ENCODE measurements at places on chromosomes 1 and 21.

- no peak for DNase-seq
These were observed 3.3 kb upstream of the NT5C1A start for GRCh38 chr1:39675220-39675619.

- peak; percentile 70 for DNase-seq
These were observed 5.2 kb upstream of the PLA2G2D start for GRCh38 chr1:20124456-20125057.

DNA sequence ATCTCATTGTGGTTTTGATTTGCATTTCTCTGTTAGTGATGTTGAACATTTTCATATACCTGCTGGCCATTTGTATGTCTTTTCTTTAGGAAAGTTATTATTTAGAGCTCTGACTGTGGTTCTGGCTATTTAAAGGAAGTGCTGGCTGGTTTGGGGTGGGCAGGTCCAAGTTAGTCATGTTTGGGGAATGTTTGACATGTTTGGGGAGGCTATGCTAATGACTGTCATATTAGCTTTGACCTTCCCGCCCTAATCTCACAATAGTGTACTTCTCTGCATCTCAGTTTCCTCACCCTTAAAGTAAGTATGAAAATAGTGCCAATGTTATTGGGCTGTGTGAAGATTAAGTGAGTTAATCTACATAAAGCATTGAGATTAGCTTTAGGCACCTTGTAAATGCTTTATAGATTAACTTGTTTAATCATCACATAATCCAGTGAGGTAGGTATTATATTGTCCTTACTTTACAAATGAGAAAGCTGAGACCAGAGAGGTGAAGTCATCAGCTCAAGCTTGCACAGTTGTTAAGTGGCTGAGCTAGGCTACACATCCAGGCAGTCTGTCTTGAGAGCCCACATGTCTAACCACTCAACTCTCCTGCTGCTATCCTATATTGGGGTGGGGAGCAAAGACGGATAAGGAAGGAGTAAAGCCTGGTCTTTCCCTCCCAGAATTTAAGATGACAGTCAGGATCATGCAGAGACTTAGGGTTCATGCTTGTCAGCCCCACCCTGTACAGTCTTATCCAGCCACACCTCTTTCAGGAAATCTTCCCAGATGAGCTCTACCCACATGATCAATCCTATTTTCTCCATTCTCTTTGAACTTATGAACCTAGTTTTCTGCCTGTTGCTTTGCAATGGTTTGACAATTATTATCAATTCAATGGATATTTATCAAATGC is 22.8 kb upstream of the CRNN start:
- peak; percentile 51 for DNase-seq

- DNase-seq: no peak
These were observed 6.4 kb downstream of the DSCAM start for GRCh38 chr21:40840401-40841125.

DNA sequence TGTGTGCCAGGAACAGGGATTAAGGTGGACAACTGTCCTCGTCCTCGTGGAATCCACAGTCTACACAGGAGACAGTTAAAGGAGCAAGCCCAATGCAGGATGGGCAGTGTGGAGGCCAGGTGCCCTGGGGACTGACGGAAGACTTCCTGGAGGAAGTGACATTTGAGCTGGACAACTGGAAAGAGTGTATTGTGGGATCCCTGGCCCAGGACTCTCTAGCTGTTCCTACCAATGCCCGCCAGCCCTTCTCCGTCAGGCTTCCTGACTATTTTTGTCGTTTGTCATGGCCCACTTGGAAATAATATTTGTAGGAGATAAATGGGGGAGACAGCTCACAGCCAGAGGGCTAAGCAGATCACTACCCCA is 235.3 kb downstream of the TOMM20 start:
- DNase-seq: peak; percentile 81

- DNase-seq: peak; percentile 72
These were observed 1.1 kb upstream of the TMEM82 start for GRCh38 chr1:15740924-15741850.

DNA sequence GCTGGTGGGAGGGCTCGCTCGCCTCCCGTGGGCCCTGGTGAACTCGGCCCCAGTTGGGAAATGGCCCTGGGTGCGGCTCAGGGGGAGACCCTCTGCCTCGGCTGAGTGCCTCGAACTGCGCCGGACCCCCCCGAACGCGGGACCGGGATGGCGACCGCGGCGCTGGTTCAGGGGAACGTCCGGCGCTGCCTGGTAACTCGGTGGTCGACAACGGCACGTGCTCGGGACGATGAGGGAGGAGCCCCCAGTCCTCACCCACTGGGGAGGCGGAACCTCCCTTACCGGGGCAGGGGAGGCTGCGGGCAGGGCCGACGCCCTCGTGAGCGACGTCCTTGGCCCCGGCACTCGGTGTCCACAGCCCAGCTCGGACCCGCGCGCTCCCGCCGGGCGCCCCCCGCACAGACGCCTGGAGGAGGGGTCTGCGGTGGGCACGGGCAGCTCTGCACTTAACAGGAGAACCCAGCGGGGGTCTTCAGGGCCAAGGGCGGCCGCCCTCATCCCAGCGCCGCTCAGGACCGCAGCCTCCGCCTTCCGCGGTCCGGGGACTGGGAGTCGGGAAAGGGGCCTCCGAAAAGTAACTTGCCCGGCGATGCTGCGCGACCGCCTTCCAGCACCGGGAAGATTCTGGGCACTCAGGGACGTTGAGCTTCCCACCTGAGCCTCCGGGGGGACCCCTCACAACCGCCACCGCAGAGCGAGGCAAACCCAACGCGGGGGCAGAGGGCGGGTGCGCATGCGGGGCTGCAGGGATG is 1.7 kb downstream of the HES4 start:
- DNase-seq: no peak

- peak; percentile 70 for DNase-seq
These were observed 32.7 kb upstream of the WASF2 start for GRCh38 chr1:27522432-27523336.

DNA sequence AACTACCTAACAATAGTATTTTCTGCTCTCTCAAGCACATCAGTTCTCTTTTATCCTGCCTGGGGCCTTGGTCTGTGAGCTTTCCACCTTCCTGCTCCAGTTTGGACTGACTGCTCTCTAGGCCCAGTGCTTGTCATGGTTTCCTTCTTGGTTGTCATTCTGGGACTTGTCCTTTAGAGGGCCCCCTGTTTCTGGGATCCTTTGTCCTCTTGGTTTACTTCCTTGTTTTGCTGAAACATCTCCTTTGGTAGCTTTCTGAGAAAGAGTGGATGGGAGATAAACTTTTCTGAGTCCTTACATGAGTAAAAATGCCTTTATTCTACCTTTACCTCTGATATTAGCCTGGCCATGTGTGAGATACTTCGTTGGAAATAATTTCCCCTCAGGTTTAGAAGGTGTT is 4.7 kb downstream of the SLC1A7 start:
- no peak for DNase-seq

GRCh38 chr1:111770916-111771315 is 15.2 kb downstream of the DDX20 start:
- DNase-seq: no peak

GRCh38 chr1:60695716-60696171 is 386.6 kb upstream of the NFIA start:
- DNase-seq: no peak

GRCh38 chr1:99269321-99269720 is 5.0 kb downstream of the PLPPR4 start:
- no peak for DNase-seq

GRCh38 chr1:36164361-36164760 is 8.4 kb downstream of the MAP7D1 start:
- no peak for DNase-seq

- DNase-seq: no peak
These were observed 46.3 kb upstream of the SLC16A1 start for GRCh38 chr1:113002297-113002696.

GRCh38 chr1:43526002-43526401 is 4.7 kb upstream of the PTPRF start:
- DNase-seq: peak; percentile 10

DNA sequence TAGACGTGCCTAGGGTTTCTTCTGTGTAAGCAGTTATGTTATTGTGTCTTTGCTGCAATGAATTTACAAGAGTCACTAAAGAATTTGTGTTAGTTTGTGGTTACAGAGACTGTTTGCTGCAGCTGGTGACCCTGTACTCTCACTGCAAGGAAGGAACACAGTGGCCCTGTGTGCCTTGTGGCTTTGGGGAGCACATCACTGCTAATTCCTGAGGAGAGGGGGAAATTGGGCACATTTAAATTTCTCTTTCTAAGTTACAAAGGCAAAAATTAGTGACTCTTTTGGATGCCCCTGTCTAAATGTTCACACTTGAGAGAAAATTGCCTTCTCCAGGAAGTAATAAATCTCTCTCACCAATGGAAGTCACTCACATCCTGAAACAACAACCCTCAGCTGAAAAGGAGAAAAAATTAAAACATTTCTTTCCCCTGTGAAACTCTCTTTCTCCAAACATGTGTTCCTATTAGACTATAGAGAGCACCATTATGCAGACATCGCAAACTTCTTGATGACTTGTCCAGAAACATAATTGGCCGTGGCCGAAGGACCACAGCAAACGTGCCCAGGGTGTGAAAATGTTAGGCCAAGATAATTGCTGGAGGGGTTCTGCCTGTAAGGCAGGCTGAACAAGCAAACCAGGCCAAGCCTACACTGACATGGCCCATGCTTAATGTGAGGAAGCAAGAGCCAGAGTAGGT is 32.3 kb upstream of the SPAG17 start:
- DNase-seq: peak; percentile 13

DNA sequence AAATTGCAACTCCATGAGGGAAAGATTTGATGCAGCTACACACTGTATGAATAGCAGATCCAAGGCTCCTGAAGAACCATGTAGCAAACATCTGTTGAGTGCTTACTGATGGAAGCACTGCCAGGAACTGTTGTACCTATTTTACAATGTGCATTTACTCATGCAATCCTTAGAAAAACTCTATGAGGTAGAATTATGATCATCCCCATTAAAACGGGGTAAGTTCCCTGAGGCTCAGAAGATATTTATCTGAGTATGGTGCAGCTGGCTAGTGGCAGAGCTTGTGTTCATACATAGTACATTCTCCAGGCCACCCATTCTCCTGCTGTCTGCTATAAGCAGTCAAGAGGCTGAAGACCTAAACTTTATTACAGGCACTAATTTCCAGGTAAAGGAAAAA is 54.4 kb upstream of the C8B start:
- DNase-seq: no peak

- DNase-seq: peak; percentile 40
These were observed 14.9 kb upstream of the RAB42 start for GRCh38 chr1:28577052-28577678.

DNA sequence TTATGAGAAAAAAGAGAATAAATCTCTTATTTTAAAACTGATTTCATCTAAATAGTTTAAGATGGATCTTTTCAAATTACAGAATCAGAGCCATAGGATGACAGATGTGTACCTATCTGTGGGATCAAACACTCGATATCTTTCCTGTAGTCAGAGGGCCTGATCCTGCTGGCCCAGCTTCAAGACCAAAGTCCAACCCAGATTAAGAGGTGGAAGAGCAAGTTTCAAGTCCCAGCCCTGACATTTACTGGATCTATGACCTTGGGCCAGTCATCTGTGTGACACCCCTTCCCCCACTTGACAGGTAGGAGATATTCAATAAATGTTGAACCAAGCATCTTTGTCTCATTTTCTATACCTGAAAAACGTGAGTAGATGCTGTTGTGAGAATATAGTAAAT is 140.7 kb downstream of the FAM78B start:
- no peak for DNase-seq

DNA sequence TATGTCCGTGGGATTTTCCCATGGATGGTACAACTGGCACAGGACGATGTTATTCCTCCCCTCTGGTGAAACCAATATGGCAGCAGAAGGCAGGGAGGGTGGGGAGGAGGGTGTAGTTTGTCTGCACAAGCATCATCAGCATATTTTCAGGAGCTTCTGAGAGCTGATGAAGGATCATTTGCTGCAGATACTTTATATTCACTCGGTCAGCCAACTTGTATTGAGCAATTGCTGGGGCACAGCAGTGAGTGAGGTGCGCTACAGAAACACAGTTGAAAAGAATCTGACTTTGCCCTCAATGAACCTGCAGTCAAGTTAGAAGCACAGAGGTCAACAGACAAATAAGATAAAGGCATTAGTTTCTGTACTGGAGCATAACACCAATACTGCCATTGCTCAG is 13.0 kb downstream of the PKP1 start:
- no peak for DNase-seq

- no peak for DNase-seq
These were observed 54.5 kb downstream of the C8B start for GRCh38 chr1:56911098-56911938.

DNA sequence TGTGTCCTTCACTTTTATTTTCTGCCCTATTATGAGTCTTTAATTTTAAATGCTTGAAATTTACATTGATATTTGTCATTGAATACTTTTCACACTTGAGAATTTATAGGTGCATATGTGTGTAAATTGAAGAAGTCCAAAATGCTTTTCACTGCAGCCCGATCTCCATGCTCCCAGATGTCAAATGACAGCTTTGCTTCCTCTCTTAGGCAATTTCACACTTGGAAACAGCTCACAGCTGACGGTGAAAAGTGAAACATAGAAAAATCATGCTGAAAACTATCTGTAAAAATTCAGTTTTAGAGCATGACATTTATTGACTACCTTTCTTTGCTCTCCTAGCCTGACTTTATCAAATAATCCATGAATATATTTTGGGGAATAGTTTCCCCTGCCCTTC is 196.0 kb downstream of the RPS6KC1 start:
- no peak for DNase-seq

- peak; percentile 92 for DNase-seq
These were observed 21.7 kb downstream of the BTG2 start for GRCh38 chr1:203326830-203327683.

DNA sequence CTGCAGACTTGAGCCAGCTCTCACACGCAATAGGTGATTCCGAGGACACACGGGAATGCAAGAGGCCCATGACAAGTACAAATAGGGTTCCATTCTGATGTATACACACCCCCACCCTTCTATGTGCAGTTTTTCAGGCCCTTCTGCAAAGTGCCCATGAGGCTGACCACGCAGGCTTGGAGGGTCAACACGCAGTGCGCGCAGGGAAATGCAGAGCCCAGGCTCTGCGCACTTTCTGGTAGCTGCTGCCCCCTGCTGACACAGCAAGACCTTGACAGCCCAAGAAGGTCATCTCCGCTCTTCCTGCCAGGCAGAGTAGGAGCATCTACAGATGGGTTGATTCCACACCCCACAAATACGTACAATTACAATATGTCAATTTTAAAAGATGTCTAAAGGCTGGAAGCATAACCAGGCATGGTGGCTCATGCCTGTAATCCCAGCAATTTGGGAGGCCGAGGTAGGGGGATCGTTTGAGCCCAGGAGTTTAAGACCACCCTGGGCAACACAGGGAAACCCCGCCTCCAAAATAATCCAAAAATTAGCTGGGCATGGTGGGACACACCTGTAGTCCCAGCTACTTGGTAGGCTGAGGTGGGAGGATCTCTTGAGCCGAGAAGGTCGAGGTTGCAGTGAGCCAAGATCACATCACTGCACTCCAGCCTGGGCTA is 18.5 kb downstream of the SH3BP5L start:
- DNase-seq: peak; percentile 47

- DNase-seq: no peak
These were observed 20.7 kb upstream of the RAP1GAP start for GRCh38 chr1:21689661-21690372.

GRCh38 chr21:35563885-35564451 is 496.4 kb downstream of the SETD4 start:
- peak; percentile 92 for DNase-seq

GRCh38 chr1:233246965-233247364 is 48.6 kb downstream of the PCNX2 start:
- no peak for DNase-seq
